ENCODE measurements at places on chromosomes 6 and 20.
A peak's percentile ranks its signal among the peaks of the same experiment; 100 is the strongest.

- no peak overlapping the region for H3K27ac ChIP-seq
- no peaks in the 10 kb centered on the region for H3K36me3 ChIP-seq
- H3K4me3 ChIP-seq: no peak overlapping the region
- no peaks in the 10 kb centered on the region for H3K27me3 ChIP-seq
Measured at GRCh38 chr6:130724089-130724488, 103.1 kb upstream of the SMLR1 start.

GRCh38 chr20:5180933-5181332, 54.1 kb downstream of the CDS2 start:
- peaks cover 11% of the 10 kb centered on the region for H3K4me1 ChIP-seq
- H3K27me3 ChIP-seq: no peaks in the 10 kb centered on the region
- peaks cover 10% of the 10 kb centered on the region for H3K36me3 ChIP-seq
- no peak for DNase-seq
- H3K4me3 ChIP-seq: no peak overlapping the region
- peak overlapping the region; percentile 37 for H3K27ac ChIP-seq

DNA sequence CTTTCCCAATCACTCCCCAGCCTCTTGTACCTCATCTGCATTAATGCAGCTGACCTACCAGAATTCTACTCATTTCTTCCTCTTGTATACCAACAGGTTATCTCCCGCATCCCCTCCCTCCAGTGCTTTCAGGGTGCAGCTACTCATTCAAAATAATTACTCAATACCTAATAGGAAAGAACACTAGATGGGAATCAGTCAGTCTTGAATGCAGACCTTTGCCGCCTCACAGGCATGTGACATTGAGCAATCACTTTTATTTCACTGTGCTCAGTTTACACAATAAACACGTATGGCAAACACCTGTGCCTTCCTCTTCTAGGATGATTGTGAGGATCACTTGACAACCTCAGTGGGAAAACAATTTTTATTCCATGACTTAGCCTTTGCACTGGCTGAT, 13.3 kb downstream of the ZSCAN31 start:
- H3K36me3 ChIP-seq: peaks cover 15% of the 10 kb centered on the region
- no peak overlapping the region for H3K4me3 ChIP-seq
- H3K27me3 ChIP-seq: peaks cover 3% of the 10 kb centered on the region
- H3K4me1 ChIP-seq: no peaks in the 10 kb centered on the region

DNA sequence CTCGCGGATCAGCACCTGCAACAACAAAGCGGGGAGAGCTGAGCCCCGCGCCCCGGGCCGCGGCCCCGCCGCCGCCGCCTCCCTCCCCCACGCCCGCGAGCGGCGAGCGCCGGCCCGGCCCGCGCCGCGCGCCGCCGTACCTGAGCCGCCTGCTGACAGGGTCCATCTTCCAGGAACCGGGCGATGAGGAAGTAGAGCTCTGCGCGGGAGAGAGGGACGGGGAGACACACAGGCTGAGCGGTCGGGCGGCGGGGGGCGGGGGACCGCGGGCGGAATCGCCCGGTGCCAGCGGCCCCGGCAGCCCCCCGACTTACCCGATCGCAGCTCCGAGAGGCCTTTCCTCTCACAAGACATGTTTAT, 359 bp downstream of the PHIP start:
- no peaks in the 10 kb centered on the region for H3K27me3 ChIP-seq
- H3K4me1 ChIP-seq: no peaks in the 10 kb centered on the region
- DNase-seq: no peak

- no peak overlapping the region for H3K27ac ChIP-seq
- no peaks in the 10 kb centered on the region for H3K4me1 ChIP-seq
Measured at GRCh38 chr6:11067348-11067747, 23.2 kb upstream of the ELOVL2 start.

GRCh38 chr6:54737247-54737646, 109.3 kb upstream of the FAM83B start:
- H3K27ac ChIP-seq: no peak overlapping the region
- peak; percentile 15 for DNase-seq
- no peaks in the 10 kb centered on the region for H3K27me3 ChIP-seq
- no peaks in the 10 kb centered on the region for H3K4me1 ChIP-seq
- no peaks in the 10 kb centered on the region for H3K36me3 ChIP-seq
- H3K4me3 ChIP-seq: no peak overlapping the region

DNA sequence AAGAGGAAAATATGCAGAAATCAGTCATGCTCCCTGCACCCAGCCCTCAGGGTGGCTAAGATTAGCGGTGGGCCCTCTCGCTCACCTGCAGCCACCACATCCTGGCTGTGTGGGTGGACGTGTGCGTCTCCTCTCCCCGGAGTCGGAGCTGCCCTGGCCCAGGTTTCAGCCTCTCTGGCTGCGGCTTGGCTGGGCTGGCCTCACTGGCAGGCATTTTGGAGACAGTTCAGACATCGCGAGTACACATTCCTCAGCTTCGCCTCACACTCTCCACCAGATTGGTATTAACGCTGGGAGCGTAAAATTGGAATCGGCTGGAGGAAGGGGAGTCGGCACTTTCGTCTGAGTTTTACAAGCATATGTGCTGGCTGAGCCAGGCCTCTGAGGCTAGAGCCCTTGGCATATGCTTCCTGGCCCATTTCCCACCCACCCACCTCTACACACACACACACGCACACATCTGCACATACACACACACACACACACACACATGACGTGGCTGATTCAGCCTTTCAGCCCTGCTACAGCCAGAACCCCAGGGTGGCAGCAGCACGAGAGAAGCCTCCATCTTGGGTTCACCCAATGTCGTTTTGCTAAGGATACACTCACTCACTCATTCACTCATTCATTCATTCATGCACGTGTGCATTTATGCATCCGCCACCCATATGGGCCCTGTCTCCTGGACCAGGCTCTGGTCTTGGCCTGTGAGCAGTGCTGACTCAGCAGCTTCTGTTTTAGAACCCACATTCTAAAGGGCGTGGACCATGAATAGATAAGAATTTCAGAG, 42.9 kb downstream of the BCAS4 start:
- peak; percentile 42 for DNase-seq
- H3K27ac ChIP-seq: no peak overlapping the region
- no peaks in the 10 kb centered on the region for H3K27me3 ChIP-seq
- H3K36me3 ChIP-seq: no peaks in the 10 kb centered on the region
- no peak overlapping the region for H3K4me3 ChIP-seq

DNA sequence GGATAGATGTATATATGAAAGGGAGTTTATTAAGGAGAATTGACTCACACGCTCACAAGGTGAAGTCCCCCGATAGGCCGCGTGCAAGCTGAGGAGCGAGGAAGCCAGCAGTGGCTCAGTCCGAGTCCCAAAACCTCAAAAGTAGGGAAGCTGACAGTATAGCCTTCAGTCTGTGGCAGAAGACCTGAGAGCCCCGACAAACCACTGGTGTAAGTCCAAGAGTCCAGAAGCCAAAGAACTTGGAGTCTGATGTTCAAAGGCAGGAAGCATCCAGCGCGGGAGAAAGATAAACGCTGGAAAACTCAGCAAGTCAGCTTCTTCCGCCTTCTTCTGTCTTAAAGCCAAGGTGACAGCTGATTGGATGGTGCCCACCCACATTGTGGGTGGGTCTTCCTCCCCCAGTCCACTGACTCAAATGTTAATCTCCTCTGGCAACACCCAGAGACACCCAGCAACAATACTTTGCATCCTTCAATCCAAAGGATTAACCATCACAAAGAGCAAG, 102.6 kb upstream of the GJE1 start:
- no peak overlapping the region for H3K27ac ChIP-seq
- H3K27me3 ChIP-seq: no peaks in the 10 kb centered on the region
- no peaks in the 10 kb centered on the region for H3K4me1 ChIP-seq
- DNase-seq: no peak
- peak overlapping the region; percentile 61 for H3K4me3 ChIP-seq

All from trophoblast cell (in vitro differentiated cells and primary cell).